Myocyte (in vitro differentiated cells): ENCODE measurements at places on chromosomes 7 and 10. TPM values are rescaled to one million over a fixed set of nuclear protein-coding genes. Genes with fewer than 3 reads are reported as not detected.

MEIG1 gene
- total RNA-seq = not detected in 2 replicates

UBTD1 gene
- 81.1 and 95.8 TPM in 2 replicates for total RNA-seq

- peak; percentile 10 for DNase-seq
Observed at GRCh38 chr7:26500749-26501352, 209.2 kb downstream of the SNX10 start.

- DNase-seq = no peak
Observed at GRCh38 chr10:86931872-86932271, 25.5 kb downstream of the MMRN2 start.

GRCh38 chr7:23275912-23276311 is 23.2 kb upstream of the MALSU1 start:
- DNase-seq = no peak

DNA sequence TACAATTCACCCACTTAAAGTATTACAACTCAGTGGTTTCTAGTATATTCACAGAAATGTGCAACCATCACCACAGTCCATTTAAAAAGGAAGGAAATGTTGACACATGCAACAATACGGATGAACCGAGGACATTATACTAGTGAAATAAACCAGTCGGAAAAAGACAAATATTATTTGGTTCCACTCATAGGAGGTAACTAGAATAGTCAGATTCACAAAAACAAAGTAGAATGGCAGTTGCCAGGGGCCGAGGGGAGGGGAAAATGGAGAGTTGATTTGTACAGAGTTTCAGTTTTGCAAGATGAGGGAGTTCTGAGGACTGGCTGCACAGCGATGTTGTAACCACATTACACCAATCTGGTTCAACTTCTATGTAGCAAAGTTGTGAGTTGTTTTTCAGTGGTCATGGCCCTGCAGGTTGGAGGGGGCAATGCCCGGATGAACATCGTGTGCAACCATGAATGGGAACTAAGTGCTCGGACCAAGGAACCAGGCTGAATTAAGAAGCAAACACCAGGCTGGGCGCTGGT is 17.6 kb upstream of the TNPO3 start:
- no peak for DNase-seq

- DNase-seq = no peak
Observed at GRCh38 chr7:44898039-44898438, 12.7 kb upstream of the PURB start.

DNA sequence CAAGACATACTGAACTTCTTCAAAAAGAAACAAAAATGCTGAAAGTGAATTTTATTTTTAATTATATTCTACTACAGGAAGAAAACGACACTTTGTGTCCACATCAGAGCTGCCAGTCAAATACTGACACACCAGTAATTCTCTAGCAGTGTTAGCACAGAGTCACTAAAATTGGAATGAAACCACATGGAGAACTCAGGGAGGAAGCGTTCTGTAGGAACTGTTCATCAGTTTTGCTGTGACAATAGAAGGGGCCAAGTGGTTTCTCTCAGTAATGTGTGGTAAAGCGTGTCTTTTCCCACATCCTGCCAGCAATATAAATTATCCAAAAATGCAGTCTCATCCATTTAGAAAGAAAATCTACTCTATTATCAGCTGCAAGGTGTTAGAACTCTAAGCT is 683.3 kb downstream of the GRM8 start:
- peak; percentile 68 for DNase-seq

- no peak for DNase-seq
Observed at GRCh38 chr10:7411671-7412128, 866 bp upstream of the SFMBT2 start.

GRCh38 chr7:8189625-8190024 is 72.3 kb downstream of the ICA1 start:
- no peak for DNase-seq

DNA sequence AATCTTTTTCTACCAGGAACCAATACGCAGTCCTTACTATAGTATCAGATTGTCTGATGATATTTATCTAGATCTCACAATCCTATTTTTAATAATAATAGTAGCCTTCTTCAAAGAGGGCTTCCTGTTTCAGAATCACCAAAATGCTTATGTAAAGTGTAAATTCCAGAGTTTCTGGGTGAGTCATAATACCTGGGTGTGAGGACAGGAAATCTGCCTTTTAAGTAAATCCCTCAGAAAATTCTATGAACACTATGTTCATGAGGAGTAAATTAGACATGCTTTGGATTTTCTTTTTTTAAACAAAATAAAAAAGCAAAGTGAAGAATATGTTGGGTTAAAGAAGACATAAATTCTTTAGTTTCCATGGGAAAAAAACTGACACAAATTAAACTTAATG is 20.5 kb downstream of the DKK1 start:
- no peak for DNase-seq
